NCI-H774 (cell line): ENCODE measurements at places on chromosomes 7 and 10.

DNA sequence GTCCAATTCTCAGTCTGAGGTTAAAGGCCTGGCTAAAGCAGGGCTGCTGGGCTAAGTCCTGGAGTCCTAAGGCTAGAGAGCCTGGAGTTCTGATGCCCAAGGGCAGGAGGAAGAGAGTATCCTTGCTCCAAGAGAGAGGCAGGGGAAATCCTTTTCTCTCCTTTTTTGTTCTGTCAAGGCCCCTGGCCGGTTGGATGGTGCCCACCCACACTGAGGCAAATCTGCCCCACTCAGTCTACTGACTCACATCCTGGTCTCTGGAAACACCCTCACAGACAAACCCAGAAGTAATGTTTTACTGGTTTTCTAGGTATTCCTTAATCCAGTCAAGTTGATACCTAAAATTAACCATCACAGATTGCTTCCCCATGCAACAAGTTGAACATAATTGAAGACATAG lies 23.0 kb downstream of the ZNF518A start:
- no peak for DNase-seq

DNA sequence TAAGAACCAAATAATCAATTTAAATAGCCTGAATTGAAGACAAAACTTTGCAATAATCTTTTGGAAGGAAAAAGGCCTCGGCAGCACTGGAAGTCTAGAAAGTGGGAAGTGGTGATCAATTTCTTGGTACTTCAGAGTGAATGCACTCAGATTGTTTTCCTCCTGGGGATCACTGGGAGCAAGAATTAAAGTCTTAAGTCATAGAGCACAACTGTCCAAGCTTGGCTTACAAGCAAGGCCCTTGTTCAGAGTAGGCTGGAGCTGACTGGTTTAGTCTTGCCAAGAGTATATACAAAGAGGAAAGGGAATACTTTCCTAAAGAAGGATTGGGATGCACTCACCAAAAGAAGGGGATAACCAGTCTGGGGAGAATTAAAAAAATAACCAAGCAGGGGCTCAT lies 637.1 kb downstream of the CCSER2 start:
- DNase-seq = no peak

- DNase-seq = no peak
Observed at GRCh38 chr10:31962826-31963588, 34.4 kb upstream of the ARHGAP12 start.

DNA sequence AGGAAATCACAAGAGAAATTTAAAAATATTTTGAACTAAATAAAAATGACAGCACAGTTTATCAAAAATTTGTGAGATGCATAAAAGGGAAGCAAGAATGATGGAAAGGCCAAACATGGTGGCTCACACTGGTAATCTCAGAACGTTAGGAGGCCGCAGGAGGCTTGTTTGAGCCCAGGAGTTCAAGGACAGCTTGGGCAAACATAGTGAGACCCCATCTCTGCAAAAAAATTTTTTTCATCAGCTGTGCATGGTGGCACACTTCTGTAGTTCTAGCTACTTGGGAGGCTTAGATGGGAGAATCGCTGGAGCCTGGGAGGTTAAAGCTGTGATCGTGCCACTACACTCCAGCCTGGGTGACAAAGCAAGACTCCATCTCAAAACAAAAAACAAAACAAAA lies 54.5 kb upstream of the PTPRN2 start:
- no peak for DNase-seq

DNA sequence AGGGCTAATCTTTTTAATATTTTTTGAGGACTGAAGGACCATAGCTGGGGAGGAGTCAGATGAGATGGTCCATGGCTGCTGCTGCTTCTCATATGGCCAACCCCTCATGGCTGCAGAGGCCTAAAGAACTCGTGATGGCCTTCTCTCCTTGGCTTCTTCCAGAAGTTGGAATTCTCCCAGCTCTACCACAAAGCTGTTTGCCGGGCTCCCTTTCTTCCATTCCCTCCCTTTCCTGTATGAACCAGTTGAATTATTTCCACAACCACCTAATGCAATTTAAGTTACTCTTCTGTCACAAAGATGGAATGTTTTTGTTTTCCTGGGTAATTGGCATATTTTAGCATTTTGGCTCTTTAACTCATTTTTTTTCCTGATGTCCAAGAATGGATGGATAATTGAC lies 80.7 kb downstream of the PHTF2 start:
- DNase-seq = no peak

DNA sequence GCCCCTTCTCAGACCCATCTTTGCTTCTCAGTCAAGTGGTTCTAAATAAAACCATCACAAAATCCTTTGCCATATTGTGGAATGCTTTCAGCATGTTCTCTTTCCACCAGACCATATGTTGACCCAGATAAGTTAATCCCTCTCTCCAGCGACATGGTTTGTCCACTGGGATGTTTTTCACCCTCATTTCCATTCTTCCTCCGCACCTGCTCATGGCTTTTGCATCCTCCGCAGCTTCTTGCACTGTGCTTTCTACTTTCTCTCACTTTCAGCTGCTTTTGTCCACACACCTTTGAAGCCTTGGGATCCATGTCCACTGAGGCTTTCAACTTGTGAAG lies 52.3 kb upstream of the WAC start:
- DNase-seq = no peak

DNA sequence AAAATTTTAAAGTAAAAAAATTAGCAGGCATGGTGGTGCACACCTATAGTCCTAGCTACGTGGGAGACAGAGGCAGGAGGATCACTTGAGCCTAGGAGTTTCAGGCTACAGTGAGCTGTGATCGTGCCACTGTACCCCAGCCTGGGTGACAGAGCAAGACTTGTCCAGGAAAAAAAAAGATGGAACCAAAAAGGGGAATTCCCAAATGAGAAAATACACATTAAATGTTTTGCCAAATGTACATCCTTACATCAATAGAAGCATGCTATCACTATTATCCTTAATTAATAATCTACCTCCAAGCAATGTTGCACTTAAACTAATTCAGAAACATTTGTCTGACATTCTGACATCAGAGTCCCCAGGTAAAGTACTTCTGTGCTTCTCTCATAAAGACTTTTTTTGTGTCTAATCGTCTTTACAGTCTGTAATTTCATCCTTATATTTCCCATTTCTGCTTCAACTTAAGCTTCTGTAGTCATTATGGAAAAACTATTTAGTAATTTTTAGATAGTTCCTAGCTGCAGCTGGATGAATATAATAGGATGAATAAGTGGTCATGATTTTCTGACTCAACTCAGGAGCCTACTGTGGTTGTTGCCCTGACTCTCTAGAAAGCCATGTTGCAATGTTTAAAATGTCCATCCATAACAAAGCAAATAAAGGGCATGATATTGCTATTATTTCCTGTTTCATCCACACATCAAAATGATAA lies 57.7 kb downstream of the MYPN start:
- DNase-seq = no peak

DNA sequence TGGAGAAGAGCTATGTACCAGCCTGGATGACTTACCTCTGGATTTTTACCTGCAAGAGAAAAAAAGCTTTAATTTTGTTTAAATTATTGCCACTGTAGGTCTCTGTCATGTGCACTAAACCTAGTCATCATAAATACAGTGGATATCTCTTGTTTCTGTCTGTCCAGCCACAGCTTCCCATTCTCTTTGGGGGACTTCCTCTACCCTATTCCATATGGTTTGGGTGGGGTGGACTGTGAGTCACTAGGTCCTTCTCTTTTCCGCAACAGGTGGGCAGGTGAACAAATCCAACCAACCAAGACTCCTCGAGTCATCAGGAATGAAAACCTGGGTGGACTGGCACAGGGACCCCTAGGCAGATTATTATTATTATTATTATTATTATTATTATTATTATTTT lies 87.3 kb upstream of the CYTH3 start:
- no peak for DNase-seq

GRCh38 chr10:59007307-59008025 lies 169.0 kb upstream of the PHYHIPL start:
- DNase-seq = no peak

DNA sequence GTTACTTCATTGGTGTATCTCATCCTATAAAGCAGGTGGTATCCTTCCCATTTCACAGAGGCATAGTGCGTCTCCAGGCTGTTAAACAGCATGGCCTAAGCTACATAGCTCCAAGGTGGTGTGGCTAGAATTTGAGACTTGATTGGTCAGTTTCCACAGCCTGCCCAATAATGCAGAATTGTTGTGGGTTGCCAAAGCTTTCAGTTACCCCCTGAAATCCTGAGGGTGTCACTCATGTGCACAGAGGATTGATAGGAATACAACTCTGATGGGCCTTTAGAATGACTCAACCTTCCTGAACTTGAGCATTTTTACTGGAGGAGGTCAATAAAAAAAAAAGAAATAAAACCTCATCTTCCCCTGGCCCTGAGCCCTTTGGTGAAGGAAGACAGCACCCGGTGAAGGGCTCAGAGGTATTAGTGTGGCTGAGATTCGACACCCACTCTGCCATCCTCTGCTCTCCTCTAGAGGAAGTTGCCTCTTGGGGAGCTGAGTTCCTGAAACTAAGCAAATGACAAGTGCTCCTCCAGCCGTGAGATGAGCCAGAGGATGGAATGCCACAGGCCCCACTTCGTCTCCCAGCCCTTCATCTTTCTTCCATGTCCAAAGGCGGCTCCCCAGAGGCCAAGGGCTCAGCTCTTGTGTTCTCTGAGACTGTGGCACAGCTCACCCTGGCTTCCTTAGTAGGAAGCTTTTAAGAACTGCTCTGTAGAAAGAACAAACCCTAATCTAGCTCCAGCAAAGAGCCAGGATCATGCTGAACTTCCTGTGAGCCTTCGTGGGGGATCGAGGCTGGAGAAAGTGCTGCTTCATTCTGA lies 1.0 kb downstream of the ACSL5 start:
- no peak for DNase-seq

DNA sequence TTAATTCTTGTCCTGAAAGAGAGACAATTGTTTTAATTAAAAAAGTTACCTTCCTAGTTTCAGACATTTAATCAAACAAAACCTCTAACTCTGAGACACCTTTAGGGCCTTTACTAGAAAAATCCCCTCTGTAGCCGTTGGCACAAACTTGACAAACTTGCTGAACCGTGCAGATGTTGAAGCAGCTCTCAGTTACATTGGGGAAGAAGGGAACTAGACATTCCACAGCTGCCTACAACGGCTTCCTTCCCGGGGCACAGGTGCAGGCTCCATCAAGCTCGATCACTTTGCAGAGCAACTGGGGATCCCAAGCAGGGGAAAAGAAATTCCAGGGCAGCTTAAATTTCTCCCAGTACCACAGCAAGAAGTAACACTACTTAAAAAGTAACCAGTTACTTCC lies 141.3 kb downstream of the SKAP2 start:
- DNase-seq = no peak

- DNase-seq = no peak
Observed at GRCh38 chr10:1715821-1716220, 21.5 kb downstream of the ADARB2 start.

DNA sequence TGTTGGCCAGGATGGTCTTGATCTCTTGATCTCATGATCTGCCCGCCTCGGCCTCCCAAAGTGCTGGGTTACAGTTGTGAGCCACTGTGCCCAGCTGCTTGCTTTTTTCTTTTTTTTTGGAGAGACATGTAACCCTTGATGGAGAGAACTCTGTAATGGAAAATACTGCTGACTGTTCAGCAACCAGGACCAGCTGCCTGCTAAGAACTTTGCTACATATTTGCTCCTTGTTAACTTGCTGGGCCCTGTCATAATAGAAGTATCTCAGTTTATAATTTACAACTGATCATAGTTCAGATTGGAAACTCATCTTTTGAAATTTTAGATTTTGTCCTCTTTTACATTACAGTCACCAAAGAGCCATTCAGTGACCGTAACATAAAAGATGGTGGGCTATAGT lies 34.9 kb downstream of the TASOR2 start:
- DNase-seq = no peak

DNA sequence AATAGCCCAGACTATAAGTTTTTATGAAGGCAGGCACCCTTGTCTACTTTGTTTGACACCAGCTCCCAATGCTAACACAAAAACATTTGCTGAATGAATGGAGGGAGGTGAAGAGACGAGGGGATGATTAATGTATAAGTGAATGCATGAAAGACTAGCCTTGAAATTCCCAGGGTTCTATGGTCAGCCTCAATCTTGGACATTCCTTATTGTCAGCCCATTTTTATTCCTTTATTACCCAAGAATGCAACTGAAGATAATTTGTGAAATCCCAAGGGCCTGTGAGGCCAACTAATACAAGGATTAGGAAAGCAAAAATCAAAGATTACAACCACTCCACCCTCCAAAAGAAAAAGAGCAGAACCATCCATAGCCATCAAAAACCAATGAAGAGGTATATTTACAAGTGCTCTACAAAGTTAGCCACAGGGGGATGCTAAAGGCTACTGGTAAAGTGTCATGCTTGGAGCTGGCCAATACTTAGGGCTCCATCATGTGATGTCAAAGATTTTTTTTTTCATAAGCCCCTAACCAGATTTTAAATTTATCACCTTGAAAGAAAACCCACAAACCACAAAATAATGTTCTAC lies 40.0 kb upstream of the ASAH2 start:
- DNase-seq = no peak

DNA sequence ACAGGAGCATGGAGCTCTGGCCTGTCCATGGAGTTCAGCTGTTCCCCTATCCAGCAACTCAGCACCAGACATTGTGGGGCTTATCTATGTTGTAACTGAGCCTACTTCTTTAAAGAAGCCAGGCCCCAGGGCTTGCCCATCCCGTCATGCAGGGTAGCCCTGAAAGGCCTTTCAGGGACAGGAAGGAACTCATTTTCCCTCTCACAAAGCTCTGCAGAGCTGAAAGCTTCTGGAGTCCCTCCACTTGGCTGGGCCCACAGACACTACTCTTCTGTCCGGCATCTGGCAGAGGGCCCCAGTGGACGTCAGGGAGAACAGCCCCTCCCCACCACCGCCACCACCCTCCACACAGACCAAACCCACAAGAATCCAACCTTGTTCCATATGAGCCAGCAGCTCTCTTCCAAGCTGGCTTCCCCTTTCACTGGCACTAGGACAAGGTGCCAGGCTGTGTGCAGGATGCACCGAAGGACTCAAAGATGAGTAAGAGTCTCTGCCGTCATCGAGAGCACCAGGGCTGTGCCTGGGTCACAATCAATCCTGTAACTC lies 33.1 kb downstream of the DENND2A start:
- DNase-seq = no peak

DNA sequence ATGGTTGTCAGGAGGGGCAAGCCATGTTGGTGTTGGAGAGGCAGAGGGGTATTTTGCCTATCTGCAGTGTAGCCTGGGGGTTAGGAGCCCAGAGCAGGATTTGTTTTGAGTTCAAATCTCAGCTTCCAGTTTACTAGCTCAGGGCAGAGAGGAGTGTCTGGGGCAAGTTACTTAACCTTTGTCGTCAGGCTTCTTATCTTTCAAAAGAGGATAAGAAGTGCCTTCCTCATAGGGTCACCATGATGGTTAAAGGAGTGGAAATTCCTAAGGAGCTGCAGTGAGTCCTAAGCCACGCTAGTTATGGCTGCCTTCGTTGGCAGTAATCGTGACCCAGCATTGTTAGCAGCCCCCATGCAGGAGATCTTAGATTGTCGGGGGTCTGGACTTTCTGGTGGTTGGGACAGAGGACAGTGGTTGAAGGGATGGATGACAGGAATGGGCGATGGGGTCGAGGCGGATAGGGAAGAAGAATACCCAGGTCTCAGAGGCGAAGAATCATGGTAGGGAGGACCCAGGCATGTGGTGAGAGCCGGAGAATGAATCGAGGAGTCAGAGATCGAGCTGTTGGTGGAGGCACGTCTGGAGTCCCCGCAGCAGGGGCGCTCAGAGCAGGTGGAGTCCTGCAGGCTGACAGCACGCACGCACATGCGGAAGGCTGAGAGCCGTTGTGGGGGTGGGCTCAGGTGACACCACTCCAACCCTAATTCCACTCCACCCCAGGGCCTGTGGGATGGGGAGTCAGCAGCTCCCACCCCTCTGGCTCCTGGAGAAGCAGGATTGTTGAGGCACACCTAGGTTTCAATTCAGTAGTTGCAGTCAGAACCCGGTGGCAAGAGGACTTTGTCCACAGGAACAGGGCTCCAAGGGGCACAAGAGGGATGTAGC lies 11.6 kb downstream of the ADCK2 start:
- DNase-seq = no peak
